DMS79 treated with DMSO at 0.1 percent for 48 hours (cell line): ENCODE measurements at places on chromosomes 13 and 19.
A peak's percentile ranks its signal among the peaks of the same experiment; 100 is the strongest.

DNA sequence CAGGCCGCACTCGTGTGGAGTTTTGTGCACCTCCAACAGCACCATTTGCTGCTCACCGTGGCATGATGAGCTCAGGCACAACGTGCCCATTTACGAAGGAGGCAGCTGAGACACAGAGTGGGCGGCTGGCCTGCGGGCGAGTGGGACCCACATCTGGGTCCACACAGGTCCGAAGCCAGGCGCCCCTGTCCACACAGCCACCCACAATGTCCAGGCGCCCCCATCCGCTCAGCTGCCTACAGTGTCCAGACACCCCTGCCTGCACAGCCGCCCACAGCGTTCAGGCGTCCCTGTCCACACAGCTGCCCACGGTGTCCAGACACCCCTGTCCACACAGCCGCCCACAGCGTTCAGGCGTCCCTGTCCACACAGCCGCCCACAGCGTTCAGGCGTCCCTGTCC, 42.5 kb upstream of the F7 start:
- no peak for DNase-seq

- no peak for DNase-seq
Observed at GRCh38 chr19:41324231-41324702, 14.3 kb downstream of the CCDC97 start.

GRCh38 chr13:92573467-92574057, 653.0 kb upstream of the GPC6 start:
- DNase-seq = no peak

- DNase-seq = no peak
Observed at GRCh38 chr19:2371656-2372055, 11.6 kb downstream of the TMPRSS9 start.

- no peak for DNase-seq
Observed at GRCh38 chr19:22140356-22140755, 56.4 kb downstream of the ZNF676 start.

DNA sequence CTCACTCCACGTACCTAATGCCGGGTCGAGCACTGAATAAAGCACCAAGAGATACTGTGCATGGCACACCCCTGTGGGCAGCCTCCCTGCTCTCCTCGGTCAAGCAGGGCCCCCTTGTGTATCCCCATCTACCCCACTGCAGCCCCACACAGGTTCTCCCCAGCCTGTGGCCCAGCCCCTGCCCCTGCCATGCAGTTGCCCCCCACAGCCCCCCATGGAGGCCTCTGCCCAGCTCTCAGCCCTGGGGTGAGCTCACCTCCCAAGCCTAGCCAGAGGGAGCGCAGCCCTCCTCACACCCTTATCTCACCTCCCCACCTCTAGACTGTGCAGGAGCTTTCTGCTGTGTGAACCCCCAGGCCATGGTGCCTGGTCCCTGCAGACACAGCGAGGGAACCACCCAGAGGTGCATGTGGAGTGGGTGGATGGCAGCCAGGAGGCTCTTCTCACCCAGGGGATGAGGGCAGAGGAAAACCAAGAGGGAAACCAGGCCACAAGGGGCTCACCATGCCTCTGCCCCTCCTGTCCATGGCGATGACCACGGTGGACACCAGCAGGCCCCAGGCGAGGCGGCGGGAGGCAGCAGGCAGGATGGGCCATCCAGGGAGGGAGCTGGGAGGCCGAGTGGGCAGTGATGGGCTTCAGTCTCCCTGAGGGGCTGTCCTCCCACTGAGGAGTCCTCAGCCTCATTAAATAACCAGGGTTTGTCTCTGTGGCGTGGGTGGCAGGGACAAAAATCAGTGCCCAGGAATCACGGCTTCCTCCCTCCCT, 83.2 kb downstream of the ANKRD10 start:
- no peak for DNase-seq

GRCh38 chr19:42512743-42513304, 15.5 kb downstream of the CEACAM1 start:
- DNase-seq = no peak

- DNase-seq = peak; percentile 74
Observed at GRCh38 chr19:45523642-45524256, 16.5 kb downstream of the VASP start.

DNA sequence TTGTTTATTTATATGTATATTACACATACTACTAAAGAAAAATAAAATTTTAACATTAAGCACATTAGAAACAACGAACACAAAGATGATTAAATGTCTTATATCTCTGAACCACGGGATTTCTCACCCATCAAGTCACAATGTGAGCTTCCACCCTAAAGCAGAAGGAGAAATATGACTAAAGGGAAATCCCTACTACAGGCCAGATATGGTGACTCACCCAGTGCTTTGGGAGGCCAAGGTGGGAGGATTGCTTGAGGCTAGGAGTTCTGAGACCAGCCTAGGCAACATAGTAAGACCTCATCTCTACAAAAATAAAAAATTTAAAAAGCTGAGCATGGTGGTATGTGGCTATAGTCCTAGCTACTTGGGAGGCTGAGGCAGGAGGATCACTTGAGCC, 24.6 kb downstream of the DCT start:
- no peak for DNase-seq

- DNase-seq = no peak
Observed at GRCh38 chr13:99040536-99041131, 62.8 kb upstream of the DOCK9 start.

- DNase-seq = peak; percentile 28
Observed at GRCh38 chr13:36998624-36999041, 507 bp downstream of the ALG5 start.

- no peak for DNase-seq
Observed at GRCh38 chr13:49607761-49608160, 20.5 kb upstream of the ARL11 start.

GRCh38 chr19:3210347-3211017, 14.0 kb upstream of the CELF5 start:
- DNase-seq = no peak

GRCh38 chr13:93861818-93862217, 617.7 kb downstream of the DCT start:
- DNase-seq = no peak

GRCh38 chr19:29640231-29640630, 25.0 kb upstream of the PLEKHF1 start:
- no peak for DNase-seq

- DNase-seq = no peak
Observed at GRCh38 chr19:51724543-51724942, 752 bp upstream of the HAS1 start.

DNA sequence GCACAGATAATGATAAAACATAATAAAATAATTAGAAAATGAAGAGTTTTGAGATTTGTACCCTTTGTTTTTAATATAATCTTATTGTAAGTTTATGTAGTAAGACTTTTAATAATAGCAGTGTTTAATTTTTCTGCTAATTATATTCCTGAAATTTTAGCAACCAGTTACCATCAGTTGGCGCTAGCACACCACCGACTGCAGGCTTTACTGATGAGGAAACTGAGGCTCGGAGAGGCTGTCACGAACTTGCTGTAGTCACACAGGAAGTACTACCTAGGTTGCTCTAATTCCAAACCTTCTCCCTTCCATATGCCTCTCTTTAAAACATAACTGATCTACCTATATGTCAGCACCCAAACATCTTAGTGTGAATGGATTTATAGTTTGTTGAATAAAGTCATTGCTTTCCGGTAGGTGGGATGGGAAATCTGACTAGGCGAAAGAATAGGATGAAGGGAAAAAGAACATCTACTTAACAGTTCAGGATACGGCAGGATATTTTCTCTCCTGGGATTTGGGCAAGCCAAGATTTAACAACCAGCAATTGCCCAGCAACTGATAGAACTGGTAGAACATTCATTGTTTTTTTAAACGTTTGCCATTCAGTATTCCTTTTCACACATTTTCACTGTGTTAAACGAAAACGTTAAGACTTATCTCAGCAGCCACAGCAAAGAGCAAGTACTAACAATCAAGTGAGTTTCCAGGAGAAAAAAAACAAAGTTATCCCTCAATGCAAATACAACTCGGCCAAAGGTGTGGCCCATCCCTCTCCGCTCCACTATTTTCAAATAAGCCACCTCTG, 822 bp upstream of the RFXAP start:
- peak; percentile 36 for DNase-seq

DNA sequence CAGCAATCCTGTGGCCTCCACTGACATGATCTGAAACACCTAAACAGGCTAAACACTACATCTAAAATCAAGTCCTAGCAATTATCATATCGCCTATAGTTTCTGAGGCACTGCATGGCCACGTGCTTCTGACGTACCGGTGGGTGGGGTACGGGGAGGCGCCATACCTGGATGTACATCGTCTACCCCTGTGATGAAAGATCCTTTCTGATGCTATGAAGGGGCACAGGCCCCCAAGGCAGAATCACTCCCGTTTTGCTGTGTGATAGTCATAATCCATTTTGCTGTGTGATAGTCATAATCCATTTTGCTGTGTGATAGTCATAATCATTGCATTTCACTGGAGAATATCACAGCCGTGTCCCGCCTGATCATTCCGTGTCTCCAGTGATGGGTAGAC, 118.7 kb upstream of the SOX1 start:
- DNase-seq = no peak

GRCh38 chr19:9909251-9909650, 27.1 kb downstream of the OLFM2 start:
- no peak for DNase-seq

- no peak for DNase-seq
Observed at GRCh38 chr19:5799247-5800241, 5.3 kb upstream of the NRTN start.

GRCh38 chr13:106100171-106100919, 435.1 kb downstream of the EFNB2 start:
- DNase-seq = no peak

DNA sequence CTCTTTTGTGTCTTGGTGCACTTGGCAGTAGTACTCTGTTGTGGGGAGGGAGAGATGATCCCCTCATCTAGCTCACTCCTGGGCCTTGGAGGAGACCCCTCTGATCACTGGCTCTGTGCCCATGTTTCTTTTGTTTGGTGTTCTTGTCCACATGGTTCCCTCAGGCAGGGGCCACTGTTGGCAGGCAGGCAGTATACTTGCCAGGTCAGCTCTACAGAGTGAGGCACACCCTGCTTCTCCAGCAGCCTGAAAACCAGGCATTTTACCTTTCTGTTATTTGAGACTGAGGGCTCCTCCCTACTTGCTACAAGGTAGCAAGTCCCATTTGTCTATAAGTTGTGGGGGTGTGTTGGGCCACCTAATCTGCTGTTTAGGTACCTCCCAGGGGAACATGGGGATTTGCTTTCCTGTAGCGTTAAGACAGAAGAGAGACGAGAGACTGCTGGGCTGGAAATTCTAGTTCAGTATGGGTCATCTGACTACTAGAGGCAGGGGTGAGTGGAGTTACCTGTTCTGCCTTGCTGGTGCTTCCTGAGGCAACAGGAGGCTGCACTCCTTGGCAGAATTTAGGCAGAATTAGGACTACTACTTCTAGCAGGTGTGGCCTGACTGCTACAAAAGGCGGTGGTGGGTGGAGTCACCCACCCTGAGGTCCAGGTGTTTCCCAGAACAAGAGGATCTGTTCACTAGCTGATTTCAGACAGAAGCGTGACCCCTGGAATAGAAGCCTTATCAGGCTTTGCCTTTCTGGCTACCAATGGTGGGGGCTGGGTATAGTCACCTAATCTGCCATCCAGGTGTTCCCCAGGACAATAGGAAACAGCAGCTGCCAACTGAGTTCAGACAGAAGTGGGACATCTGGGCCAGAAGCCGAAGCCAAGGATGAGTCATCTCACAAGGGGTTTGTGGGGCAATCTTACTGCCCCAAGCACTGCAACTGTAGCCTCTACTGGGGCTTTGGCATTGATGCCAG, 843.0 kb upstream of the ATXN8OS start:
- no peak for DNase-seq

DNA sequence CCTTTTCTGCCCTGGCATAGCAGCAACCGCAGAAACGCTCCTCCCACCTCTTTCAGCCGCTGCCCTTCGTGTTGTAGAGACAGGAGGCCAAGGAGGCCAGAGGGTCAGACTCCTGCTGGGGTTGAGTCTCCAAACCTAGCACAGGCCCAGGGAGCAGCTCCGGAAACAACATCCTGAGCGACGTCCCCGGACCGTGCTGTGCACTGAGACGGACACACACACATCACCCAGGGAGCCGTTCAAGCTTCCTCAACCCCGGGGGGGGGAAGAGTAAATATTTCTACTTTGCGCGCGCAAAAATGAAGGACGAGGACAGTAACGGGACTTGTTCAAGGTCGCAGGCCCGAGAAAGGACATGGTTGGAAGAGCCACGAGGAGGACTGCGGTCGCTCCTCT, 657 bp downstream of the ZNF550 start:
- peak; percentile 14 for DNase-seq

DNA sequence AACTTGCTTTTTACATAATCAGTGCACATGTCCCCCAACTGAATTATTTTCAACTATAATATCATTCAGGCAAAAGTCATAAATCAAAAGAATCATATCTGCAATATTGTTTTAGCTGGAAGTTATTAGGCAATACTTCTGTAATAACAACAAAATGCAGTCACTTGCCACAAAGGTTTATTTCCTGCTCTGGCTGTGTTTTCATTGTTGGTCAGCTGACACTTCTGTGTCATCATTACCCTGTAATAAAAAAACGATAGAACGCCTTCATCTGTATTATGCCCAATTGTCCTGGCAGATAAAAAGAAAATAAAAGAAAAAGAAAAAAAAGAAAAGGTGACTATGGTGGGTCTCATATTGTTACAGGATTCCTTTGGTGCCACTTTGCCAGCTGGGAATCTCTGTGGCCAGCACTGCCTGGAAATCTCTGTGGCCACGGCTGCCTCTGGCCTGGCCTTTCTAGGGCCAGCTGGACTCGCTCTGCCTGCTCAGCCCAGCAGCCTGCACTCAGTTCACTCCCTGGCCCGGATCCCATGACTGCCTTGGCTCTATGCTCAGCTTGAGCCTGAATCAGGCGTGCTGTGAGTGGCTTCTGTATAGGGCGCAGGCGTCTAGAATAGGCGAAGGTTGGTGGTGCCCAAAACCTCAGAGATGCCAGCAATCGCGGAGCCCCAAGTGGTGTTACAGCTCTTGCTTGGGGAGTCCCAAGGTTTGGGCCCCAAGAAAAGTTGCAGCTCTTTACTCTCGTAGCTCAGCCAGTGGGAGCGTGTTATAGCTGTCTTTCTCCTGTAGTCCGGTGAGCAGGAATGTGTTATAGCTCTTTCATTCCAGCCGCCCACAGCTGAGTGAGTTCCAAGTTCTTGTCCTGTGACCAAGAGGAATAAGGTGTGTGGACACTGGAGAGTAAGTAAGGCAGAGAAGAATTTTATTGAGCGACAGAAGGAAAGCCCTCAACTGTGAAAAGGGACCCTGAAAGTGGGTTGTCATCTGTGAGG, 1227.1 kb downstream of the SLITRK1 start:
- DNase-seq = no peak
